ENCODE measurements at places on chromosomes 6 and 20. TPM values are rescaled to one million over a fixed set of nuclear protein-coding genes. Genes with fewer than 3 reads are reported as not detected.

KHDC1L gene
- not detected for total RNA-seq

- no peak for DNase-seq
Observed at GRCh38 chr6:7785243-7786035, 59.5 kb downstream of the BMP6 start.

DNA sequence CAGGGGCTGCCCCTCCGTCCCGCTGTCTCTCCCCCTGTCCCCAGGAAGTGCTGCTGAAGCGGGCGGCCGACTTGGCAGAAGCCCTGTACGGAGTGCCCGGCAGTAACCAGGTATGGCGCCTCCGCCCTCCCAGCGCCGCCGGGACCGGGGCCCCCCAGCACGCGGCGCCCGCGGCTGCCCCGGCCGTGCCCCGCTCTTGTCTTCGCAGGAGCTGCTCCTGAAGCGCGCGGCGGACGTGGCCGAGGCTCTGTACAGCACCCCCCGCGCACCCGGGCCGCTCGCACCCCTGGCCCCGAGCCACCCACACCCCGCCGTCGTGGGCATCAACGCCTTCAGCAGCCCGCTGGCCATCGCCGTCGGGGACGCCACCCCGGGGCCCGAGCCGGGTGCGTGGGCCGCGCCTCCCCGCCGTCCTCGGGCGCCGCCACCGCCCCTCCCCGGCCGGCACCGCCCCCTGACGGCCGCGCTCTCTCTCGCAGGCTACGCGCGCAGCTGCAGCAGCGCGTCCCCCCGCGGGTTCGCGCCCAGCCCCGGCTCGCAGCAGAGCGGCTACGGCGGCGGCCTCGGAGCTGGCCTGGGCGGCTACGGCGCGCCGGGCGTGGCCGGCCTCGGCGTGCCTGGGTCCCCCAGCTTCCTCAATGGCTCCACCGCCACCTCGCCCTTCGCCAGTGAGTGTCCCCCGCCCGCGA is 48.4 kb downstream of the CPXM1 start:
- no peak for DNase-seq

GRCh38 chr6:21501815-21502214 is 91.7 kb upstream of the SOX4 start:
- no peak for DNase-seq

- no peak for DNase-seq
Observed at GRCh38 chr6:100846276-100846675, 34.9 kb downstream of the ASCC3 start.

DYNLT2 gene
- total RNA-seq = 1.9 TPM

DNA sequence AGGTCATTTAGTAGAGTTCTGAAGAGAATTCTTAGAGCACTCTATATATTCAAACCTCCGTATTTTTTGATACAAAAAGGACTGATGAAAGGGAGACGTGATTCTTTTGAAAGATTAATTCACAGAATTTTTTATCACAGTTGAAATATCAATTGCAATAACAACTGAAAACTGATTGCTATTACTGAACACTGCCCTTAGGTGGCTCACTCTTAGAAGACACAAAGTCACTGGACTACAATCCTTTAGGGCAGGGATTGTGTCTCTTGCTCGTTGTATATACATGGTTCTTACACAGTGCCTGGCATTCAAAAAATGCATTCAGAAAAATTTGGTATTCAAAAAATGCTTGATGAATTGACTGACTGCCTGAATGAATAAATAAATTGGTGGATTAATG is 17.1 kb upstream of the CALHM6 start:
- DNase-seq = no peak

DNA sequence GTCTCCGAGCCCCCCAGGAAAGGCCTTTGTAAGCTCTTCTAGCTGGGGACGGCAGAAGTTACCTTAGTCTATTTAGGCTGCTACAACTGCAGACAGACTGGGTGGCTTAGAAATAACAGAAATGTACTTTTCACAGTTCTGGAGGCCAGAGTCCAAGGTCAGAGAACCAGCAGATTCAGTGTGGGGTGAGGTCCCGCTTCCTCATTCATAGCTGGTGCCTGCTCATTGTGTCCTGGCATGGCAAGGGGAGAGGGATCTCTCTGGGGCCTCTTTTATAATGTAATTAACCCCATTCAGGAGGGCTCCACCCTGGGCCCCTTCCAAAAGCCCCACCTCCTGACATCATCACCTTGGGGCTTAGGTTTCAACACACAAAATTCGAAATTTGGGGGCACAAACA is 315.1 kb downstream of the CDH4 start:
- DNase-seq = no peak

DNA sequence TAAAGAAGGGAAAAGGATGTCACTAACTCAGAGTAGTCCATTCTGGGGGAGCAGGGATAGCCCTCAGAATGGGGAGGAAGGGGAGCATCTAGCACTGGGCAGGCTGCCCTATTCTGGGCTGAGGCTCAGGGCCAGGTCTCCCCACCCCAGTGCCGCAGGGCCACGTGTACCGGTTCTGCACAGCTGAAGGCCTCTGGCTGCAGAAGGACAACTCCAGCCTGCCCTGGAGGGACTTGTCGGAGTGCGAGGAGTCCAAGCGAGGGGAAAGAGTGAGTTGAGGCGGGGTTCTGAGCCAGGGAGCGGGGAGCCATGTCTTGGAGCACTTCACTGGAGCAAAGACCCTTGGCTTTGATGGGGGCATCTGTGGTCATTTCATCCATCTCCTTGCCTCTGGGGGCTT is 17.0 kb downstream of the GLP1R start:
- no peak for DNase-seq

KCNQ5 gene
- total RNA-seq = 0.24 TPM

GRCh38 chr6:136719280-136720044 is 72.8 kb downstream of the MAP3K5 start:
- DNase-seq = no peak

SOBP gene
- 1.9 TPM for total RNA-seq

DNA sequence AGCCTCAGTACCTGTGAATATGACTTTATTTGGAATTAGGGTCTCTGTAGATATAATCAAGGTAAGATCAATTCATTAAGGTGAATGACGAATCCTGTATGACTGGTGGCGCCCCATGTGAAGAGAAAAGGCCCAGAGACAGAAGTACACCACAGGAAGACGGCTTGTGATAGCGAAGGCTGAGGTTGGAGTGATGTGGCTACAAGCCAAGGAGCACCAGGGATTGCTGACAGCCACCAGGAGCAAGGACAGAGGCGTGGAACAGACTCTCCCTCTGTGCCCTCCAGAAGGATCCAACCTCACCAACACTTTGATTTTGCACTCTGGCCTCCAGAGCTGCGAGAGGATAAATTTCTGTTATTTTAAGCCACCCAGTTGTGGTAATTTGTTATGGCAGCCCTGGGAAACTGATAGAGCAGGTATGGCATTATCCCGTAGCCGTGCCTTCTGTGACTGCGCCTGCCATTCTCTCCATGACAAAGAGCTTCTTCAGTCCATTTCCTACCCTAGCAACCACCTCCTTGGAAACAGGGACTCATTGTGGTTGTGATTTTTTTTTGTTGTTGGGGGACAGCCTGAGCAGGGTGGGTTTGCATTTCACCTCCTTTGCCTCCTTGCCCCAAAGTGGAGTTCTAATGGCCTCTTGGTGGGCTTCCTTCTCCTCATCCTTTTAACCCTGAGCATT is 29.6 kb downstream of the PTK7 start:
- no peak for DNase-seq

GRCh38 chr20:41183831-41184230 is 46.5 kb downstream of the PLCG1 start:
- no peak for DNase-seq

DNA sequence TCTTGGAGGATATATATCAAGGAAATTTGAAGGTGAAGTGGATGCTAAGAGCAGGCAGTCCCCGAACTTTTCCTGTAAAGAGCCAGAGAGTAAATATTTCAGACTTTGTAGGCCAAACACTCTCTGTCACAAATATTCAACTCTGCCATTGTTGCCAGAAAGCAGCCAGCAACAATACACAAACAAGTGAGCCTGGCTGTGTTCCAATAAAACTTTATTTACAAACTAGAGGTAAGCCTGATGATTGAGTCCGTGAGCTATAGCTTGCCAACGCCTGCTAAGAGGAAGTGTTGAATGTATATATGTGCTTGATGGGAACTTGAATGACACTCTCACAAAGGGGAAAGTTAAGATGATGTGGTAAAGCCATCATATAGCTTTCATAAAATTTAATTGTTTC is 166.0 kb upstream of the PLN start:
- DNase-seq = no peak

DHX16 gene
- total RNA-seq = 19.5 TPM

JAG1 gene
- 95.5 TPM for total RNA-seq

FILIP1 gene
- total RNA-seq = 6.4 TPM

DNA sequence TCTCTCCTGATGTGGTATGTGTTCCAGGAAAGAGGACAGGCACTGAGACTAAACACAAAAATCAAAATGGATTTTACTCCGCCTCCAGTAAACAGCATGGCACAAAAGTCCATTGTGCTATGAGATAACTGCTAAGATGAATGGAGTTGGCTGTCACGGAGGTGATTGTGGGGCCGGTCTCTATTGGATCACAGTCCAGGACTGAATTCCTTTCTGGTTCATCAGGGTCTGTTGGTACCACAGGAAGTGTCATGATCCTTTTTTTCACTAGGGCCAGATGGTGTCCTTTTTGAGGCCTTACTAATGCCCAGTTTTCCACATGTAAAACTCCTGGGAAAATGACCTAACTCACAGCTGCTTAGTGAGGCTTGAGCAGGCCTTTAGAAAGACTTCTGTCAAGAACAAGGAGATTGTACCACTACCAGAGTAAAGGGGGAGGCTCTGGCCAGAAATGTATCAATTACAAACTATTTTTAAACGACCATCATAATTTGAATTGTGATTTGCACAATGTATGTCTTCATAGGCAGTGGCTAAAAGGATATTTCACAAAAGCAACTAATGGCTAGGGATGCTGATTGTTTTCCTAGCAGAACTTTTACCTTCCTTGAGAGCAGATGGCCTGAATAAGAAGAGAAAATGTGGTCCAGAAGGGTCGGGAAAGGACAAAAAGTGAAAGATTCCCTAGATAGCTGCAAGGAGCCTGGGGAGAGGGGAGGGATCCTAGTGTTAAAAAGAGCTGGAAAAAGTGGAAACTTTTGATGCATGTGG is 192.2 kb upstream of the POU3F2 start:
- no peak for DNase-seq

PEX7 gene
- 7.4 TPM for total RNA-seq

- no peak for DNase-seq
Observed at GRCh38 chr6:46323312-46323965, 152.7 kb upstream of the ENPP5 start.

- DNase-seq = no peak
Observed at GRCh38 chr6:141406761-141407160, 726.0 kb upstream of the GJE1 start.

Measured in omental fat pad (tissue), 4 donors.